T1000 (cell line): ENCODE measurements at places on chromosomes 3 and 15.

GRCh38 chr3:76345878-76346277 is 560.5 kb upstream of the ZNF717 start:
- DNase-seq, result no peak

DNA sequence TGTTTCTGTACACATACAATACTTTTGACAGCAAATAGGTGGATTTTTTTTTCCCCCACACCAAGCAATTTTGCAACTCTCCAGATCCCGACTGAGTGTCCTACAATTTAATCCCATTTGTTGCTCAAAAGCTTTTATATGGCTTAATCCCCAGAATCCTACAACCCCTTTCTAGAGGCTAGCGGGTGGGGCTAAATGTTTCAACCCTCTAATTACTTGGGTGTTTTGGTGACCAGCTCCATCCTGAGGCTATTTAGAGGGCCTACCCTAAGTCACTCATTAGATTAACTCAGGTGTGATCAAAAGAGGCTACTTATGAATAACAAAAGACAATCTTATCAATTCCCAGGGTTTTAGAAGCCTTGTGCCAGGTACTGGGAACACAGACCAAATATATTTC is 21.0 kb upstream of the FBXL2 start:
- DNase-seq, result no peak

GRCh38 chr3:195453236-195453635 is 10.4 kb upstream of the ACAP2 start:
- DNase-seq, result no peak

DNA sequence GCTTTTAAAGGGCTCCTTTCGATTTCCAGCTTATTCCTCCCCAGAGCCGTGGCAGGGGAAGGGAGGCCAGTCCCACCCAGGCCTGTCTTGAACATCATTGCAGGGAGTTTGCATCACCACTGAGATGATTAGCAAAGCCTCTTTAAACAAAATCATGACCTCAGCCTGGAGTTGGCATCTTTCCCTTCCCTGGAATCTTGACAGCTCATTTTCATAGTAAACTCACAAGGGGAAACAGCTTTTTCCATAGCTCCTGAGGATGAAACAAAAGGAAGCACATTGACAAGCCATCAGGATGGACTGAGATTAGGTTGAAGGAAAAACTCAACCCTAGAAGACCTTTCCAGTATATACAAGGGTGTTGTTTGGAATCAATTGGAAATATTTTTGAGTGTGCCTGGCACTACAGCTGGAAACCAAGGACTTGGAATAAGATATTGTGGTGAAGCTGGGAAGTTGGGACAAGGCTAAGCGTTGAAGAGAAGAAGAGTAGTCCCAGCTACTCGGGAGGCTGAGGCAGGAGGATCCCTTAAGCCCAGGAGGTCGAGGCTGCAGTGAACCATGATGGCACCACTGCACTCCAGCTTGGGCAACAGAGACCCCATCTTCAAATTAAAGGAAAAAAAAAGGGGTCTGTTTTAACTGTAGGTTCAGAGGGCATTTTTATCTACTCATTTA is 3.1 kb upstream of the LARP6 start:
- DNase-seq, result peak; percentile 86

GRCh38 chr3:26237036-26237682 is 385.4 kb upstream of the LRRC3B start:
- DNase-seq, result no peak

- DNase-seq, result no peak
Measured at GRCh38 chr15:83443076-83443847, 3.9 kb upstream of the SH3GL3 start.

DNA sequence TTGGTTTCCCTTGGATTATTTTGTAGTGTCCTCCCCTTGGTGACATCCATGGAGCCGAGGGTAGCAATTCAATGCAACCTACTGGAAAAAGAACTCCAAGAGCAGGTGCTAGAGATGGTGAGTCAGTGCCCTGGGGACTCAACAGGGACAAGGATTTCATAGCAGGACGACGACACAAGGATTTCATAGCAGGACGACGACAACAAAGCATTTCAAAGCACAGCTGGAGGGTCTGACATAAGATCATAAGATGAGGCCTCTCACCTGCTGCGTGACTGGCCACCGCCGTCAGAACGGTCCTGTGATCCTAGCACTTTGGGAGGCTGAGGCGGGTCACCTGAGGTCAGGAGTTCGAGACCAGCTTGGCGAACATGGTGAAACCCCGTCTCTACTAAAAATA is 22.5 kb downstream of the NRROS start:
- DNase-seq, result no peak

- DNase-seq, result peak; percentile 84
Measured at GRCh38 chr15:68352401-68353062, 75.0 kb downstream of the FEM1B start.

DNA sequence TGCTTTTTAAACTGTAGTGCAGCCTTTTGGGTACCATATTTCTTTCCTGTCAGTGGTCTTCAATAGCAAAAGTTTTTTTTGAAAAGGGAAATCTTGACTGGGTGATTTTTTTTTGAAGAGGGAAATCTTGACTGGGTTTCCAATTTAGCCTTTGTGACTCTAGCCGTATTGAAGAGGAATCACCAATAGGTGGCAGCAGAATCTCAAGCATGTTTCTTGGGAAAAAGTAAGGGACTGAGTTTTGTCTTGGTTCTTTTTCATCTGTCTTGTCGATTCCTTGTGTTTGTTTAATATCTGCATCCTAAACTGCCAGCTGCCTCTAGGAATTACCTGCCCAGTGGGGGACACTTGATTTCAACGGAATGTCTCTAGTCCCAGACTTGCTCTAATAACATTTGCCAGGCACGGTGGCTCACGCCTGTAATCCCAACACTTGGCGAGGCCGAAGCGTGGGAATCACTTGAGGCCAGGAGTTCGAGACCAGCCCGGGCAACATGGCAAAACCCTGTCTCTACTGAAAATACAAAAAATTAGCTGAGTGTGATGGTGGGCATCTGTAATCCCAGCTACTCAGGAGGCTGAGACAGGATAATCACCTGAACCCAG is 89.2 kb downstream of the RBPMS2 start:
- no peak for DNase-seq

DNA sequence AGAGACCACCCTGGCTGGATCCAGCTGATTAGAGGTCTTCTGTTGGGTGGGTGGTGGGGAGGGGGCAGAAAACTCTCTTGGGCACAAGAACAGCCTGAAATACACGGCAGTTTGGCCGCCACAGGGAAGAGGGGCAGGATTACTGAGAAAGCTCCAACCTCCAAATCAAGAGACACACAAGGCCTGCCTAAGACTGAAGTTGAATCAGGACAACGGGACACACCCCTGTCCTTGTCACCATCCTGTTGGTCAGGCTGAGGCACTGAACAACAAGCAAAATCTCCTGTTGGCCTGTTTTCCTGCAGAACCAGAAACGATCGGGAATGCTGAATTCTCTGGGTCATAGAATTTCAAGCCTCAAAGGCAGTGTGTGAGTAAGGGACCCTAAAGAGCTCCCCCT is 247.8 kb downstream of the FAM43A start:
- no peak for DNase-seq

- no peak for DNase-seq
Measured at GRCh38 chr3:46049093-46049492, 21.8 kb upstream of the XCR1 start.

- DNase-seq, result peak; percentile 21
Measured at GRCh38 chr3:134249935-134250716, 533 bp downstream of the RYK start.

DNA sequence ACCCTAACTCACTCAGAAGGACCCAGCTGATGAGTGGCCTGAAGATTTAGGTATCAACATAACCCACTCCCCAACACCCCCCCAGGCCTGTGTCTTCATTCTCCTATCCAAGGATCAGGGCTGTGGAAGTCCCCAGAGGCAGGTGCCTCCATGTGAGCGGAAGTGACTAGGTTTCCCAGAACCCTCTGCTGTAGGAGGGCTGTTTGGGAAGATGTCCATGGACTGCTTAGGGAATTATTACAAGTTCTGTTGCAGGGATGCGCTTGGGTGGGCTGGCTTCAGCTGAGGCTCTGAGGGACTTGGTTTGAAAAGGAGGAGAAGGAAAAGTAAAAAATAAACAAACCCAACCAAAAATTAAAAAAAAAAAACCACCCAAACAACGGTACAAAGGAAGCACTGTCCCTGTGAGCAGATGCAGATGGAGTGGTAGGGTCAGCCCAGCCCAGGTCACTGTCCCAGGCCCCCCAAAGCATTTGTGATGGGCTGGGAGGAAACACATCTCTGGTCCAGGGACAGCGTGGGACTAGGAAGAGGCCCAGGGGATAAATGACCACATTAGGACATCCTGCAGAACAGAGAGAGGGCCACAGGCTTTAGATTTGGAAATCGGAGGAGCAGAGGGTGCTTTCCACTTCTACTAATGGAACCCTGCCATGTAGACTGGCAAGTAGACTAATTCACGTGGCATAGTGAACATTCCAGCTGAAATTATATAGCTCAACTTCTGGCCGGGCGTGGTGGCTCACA is 12.2 kb upstream of the APOD start:
- no peak for DNase-seq

- no peak for DNase-seq
Measured at GRCh38 chr3:33490641-33491241, 50.5 kb upstream of the UBP1 start.

DNA sequence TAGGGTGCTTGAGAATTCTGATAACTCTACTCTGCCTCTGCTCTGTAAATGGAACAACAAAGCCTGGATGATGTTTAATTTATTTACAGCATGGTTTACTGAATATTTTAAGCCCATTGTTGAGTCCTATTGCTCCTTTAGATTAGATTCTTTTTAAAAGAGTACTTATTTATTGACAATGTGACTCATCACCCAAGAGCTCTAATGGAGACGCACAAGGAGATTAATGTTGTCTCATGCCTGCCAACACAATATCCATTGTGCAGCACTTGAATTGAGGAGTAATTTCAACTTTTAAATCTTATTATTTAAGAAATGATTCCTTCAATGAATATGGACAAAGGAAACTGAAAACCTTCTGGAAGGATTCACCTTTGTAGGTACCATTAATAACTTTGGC is 691.4 kb downstream of the ZBBX start:
- no peak for DNase-seq

DNA sequence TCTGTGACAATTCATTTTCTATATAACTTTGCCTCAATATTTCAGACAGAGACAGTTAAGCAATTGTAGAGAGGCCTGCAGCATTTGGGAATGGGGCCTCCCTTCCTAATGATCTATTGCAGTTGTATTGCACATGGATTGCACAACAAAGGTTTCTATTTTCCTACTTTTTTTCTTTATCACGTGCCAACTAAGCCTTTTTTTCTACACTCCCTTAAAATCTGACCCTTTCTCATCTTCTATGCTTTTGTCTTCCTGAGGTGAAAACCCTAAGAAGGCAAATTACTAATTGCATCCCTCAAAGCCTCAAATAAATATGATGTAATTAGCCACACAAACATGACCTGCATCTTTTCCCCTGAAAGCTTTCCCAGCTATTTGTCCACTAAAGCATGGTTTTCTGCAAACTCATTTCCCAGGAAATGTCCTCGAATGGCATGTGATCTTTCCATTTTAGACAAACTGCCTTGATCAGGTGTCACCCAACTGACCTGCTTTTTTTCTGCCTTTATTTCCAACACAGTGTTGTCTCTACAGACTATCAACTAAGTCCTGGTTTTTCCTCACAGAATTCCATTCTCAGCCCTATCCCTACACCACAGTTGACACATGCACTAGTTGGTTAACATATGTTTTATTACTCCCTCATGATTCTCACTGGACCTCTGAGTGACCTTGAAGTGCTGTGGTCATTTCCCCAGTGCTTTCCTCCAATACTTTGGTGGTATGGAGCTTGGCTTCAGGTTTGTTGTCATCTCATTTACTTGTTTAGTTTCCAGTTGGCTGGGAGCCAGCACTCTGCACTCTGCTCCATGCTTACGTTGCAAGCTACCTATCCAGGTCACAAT is 31.9 kb upstream of the TSC22D2 start:
- no peak for DNase-seq

DNA sequence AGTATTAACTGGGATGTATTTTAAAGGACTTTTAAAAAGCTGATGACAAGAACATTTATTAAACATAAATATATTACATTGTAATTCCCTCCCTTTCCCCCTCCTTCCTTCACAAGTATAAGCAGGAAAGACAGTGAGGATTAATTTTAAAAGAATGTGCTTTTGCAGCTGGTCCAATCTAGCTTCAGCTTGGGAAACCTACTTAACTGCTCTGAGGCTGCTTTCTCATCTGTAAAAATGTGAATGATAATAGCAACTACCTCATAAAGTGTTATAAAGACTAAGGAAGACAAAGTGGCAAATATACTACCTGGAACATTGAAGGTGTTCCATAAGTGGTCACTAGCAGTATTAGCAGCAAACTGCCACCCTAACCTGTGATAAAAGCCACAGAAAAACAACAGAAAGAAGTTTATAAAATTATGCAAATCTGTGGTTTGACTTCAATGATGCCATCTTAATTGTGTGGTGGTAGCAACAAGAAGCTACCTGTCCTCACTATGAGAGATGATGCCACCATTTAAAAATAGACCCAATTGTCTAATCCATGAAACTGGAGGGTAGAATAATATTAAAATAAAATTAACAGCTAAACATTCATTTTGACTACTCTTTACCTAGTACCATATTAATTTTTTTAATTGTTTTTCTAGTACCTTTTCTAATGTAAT is 20.0 kb downstream of the DHX36 start:
- no peak for DNase-seq

- DNase-seq, result no peak
Measured at GRCh38 chr15:89783861-89784685, 7.9 kb downstream of the MESP2 start.

DNA sequence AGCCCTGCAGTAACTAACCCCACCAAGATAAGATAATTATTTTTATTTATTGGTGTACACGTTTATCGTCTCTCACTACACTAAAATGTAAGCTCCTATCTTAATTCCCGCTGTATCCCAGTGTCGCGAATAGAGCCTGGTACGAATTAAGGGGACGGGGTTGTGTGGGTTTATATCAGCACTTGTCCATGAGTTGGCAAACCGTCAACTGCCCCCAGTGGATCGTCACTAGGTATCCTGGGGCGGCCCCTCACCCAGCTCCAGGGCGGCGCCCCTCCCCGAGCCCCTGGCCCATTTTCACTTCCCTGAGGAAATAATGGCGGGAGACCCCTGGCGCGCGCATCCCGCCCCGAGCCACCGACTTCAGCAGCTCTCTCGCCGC is 465 bp downstream of the RUVBL1 start:
- no peak for DNase-seq
